ENCODE measurements at places on chromosomes 7 and 10.

- DNase-seq, result no peak
Observed at GRCh38 chr7:22782616-22783232, 39.9 kb downstream of the TOMM7 start.

- DNase-seq, result no peak
Observed at GRCh38 chr10:95756809-95757684, 1.1 kb downstream of the ENTPD1 start.

DNA sequence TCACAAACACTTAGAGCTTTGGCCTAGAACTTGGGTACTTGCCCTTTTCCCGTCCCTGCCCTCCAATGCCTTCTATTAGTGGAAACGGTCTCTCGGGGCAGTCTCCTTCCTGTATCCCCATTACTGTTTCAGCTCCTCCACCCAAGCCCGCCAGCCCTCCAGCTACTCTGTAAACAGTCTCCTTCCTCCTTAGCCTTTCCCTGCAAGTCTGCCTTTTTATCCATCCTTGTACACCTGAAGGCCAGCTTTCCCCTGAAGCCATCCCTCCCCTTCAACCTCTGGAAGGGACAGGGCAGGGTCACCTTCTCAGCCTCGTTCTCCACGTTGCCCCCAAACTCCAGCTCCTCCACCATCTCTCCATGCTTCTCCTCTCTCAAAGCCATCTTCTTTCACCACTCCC lies 108.1 kb upstream of the ZNF746 start:
- DNase-seq, result no peak

GRCh38 chr10:97279121-97279815 lies 13.2 kb downstream of the ARHGAP19 start:
- DNase-seq, result peak; percentile 20

GRCh38 chr10:100790761-100791208 lies 45.4 kb downstream of the PAX2 start:
- no peak for DNase-seq
